ENCODE measurements at places on chromosomes 3 and 15. TPM values are rescaled to one million over a fixed set of nuclear protein-coding genes. Genes with fewer than 3 reads are reported as not detected.

DNA sequence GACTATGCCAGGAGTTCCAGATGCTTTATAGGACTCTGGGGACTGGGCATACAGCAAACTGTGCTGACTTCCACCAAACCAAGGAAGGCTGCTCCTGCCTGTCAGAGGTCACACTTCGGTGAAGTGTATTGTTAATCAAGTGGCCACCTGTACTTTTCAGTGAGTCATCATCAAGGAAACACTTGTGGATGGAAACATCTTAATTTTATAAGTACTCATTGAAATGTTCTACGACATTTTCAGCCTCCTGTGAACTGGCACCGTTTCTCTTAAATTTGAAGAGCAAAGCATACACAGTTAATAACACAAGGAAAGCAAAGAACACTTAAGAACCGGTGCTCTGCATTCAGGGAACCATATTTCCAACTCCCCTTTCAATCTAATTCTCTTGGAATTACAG lies 801.7 kb upstream of the DPPA4 start:
- no peak for DNase-seq

The CBLB gene
- total RNA-seq, result 27.3 TPM

GRCh38 chr3:148773805-148774204 lies 53.8 kb upstream of the CPB1 start:
- no peak for DNase-seq

The SLITRK3 gene
- total RNA-seq, result 0.19 TPM

DNA sequence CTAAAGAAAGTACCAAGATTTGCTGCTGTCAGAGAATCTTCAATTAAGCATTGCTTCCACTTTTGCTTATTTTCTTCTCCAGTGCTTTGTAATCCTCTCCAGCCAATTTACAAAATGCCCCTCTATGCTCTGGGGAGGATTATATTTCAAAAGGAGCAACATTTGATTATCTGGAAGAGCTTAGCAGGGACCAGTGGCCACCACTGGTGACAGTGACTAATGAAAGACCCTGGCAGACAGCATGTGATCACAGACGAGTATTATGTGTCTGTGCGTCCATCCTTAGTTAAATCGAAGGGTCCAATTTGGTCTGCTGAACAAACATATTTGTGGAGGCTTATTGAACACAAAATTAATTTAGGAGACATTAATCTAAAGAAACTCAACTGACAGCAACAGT lies 152.6 kb downstream of the ZNF621 start:
- no peak for DNase-seq

- no peak for DNase-seq
These were observed 92.0 kb downstream of the GAP43 start for GRCh38 chr3:115715241-115715745.

- peak; percentile 43 for DNase-seq
These were observed 179.4 kb downstream of the ABHD5 start for GRCh38 chr3:43870120-43870519.

- DNase-seq, result peak; percentile 58
These were observed 848 bp downstream of the SYNM start for GRCh38 chr15:99105514-99106341.

- no peak for DNase-seq
These were observed 4.4 kb upstream of the ATOSA start for GRCh38 chr15:52683580-52683979.

- DNase-seq, result peak; percentile 89
These were observed 10.0 kb downstream of the POC1A start for GRCh38 chr3:52144034-52144795.

The C3orf62 gene
- 1.5 TPM for total RNA-seq

DNA sequence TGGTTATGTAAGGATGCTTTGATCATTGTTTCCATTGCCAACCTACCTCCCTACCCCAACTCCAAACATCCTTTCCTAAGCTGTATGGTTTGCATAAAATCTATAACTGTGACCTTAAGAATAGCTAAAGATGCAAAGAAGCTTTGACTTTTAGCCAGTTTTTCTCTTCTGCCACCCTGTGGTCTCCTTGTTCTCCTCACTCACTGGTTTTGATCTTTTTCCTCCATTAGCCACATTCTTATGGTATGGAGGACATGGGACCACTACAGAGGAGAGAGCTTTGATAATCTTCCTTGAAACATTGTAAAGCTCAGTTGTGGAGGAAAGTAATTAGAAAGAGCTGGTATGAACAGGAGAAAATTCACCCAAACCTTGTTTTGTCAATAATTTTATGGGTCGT lies 115.9 kb downstream of the NEK11 start:
- DNase-seq, result no peak

DNA sequence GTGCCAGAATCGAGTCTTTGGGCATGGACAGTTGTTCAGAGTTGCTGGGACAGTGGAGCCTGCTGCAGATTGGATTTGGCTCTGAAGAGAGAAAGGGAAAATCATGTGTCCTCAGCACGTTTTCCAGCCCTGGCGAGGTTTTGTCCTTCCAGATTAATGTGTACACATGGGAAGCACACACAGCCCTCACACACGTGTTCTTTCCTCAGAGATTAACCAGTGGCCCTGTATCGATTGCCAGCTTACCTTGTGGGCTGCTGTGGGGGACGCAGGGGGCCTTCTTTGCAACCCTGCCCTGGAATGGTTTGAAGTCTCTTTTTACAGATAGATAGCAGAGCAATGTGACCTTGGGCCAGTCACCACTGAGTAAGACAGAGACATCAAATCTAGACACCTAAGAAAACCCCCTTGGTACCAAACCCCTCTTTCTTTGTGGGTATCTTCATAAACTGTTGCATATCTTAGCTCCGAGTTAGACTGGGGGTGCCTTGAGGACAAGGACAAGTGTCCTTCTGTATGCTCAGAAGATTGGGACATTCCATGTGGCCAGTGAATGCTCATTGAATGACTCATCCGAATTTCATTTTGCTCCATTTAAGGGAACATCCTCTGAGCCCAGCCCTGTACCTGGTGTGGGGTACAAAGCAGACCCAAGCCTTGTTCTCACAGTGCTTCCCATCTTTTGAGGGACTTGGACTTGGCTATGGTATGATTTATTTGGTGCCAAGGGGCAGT lies 48.0 kb downstream of the SMAD6 start:
- no peak for DNase-seq

The CKMT1A gene
- 1.9 TPM for total RNA-seq

GRCh38 chr3:121443456-121443855 lies 102.3 kb downstream of the POLQ start:
- DNase-seq, result no peak

The PARP15 gene
- 1.7 TPM for total RNA-seq

- peak; percentile 57 for DNase-seq
These were observed 27.8 kb downstream of the ACSBG1 start for GRCh38 chr15:78206326-78207109.

The KCNH8 gene
- 0.08 TPM for total RNA-seq

DNA sequence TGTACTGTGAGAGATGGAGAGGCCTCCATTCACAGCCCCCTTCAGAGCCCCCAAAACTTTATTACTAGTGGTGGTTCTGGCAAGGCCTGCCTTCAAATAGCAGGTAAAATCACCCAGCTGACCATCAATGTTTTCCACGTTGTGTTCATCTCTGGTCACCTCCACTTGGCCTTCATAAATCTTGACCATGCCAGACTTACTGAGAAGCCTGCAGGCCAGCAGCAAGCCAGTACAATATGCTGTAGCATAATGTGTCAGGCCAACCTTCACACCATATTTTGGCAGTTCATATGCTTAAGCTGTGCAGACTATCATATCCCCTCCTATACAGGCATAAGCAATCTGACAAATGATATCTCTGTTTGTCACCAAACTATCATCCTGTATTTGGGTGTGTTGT lies 62.1 kb downstream of the ZNF621 start:
- no peak for DNase-seq

GRCh38 chr3:177482048-177482691 lies 284.9 kb upstream of the TBL1XR1 start:
- no peak for DNase-seq

The SPINT1 gene
- 6.5 TPM for total RNA-seq

The SPINK8 gene
- total RNA-seq, result not detected

The NR2C2 gene
- total RNA-seq, result 22.3 TPM

GRCh38 chr3:188170461-188171459 lies 16.8 kb downstream of the LPP start:
- no peak for DNase-seq

GRCh38 chr15:84590406-84590805 lies 10.4 kb upstream of the ZSCAN2 start:
- DNase-seq, result no peak

DNA sequence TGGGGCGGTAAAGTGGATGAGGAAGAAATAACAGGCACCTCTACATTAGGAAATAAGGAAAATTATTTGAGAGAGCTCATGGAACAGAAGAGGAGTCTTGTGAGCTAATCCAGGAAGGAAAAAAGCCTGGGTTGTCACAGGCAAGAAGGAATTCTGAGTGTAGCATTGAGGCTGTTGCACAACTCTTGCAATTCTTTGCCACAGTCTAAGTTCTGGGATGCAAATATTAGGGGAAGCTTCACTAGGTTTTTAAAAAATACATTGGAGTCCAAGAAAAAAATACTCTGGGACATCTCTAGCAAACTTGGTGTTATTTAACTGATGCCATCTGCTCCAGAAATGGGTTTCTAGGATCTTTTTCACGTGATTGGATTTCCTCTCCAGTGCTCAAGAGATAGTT lies 122.3 kb downstream of the SPATA16 start:
- no peak for DNase-seq

The CDHR4 gene
- total RNA-seq, result not detected

DNA sequence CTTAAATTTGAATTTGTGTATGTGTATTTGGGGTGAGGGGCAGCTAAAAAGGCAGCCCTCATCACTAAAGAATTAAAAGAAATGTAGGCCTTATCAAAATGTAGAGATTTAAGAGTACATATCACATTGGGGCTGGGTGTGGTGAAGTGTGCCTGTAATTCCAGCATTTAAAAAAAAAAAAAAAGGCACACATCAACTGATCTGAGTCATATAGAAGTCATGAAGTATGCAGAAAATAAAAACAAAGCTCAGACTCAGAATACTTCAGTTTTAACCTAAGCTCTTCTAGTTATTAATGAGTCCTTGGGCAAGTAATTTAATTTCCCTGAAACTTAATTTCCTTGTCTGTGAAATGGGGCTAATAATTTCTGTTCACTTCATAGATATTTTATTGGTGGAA lies 31.6 kb downstream of the SLC24A1 start:
- no peak for DNase-seq

DNA sequence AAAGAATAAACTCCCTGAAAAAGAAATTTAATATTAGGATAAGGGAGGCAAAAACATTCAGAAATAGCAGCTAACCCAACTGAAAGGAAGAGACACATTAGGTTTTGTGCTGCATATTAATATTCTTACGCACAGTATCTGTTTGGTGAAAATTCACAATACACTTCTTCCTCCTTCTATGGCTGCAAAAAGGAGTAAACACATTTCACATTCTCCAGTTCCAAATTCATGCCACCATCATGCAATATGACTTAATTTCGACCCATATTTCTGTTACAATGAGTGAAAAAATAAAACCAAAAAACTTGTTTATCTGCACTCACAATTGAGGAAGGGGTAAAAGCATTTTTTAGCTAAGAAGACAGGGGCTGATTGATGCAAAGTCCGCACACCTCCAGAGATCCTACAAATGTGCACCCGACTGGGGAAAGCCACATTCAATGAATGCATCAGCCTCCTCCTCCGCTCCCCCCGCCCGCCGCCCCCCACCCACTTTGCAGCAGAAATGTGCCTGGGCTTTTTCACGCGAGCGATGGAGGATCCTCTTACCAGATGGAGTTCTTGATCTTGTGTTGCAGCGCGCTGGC lies 1.0 kb downstream of the RFX7 start:
- no peak for DNase-seq

The COMMD2 gene
- 10.3 TPM for total RNA-seq

DNA sequence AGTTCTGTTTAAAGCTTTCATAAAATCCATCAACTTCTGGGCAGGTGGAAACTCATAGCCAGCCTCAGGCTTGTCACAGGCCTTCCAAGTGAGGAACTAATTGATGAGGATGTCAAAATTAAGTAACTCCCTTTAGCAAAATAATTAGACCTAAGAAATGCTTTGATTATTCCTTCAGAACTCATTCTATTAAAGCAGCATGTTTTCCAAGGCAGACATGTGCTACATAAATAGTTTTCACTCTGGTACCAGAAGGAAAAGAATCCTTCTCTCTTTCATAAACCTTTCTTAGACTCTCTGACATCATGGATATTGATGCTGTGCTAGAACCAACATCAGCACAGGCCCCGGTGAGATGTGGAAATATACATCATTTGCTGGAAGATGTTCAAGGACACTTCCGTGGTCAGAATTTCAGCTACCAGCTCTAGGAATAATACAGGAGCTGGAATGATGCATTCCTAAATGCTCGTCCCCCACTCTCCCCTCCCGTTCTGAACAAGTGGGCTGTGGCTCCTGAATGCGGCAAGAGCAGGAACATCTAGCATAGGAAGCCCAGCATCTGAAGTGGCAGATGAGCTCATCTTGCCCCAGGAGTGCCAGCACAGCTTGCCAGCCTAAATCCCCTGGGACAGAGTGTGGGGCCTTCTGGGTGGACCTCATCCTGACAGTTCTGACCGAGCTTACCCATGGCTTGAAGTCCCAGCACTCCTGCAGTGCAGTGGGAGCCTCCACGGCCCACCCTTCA lies 82.4 kb downstream of the WWTR1 start:
- no peak for DNase-seq

The TNFAIP8L3 gene
- 1.2 TPM for total RNA-seq

DNA sequence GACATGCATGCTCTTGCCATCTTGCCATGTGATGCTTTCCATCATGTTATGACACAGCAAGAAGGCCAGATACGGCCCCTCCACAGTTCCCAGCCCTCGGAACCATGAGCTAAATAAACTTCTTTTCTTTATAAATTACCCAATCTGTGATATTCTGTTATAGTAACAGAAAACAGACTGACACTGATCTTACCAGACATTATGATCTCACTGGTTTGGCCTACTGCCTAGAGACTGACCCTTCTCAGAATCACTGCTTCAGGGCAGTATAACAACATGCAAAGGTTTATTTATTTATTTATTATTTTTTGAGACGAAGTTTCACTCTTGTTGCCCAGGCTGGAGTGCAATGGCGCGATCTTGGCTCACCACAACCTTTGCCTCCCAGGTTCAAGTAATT lies 14.0 kb downstream of the ZNF619 start:
- no peak for DNase-seq

DNA sequence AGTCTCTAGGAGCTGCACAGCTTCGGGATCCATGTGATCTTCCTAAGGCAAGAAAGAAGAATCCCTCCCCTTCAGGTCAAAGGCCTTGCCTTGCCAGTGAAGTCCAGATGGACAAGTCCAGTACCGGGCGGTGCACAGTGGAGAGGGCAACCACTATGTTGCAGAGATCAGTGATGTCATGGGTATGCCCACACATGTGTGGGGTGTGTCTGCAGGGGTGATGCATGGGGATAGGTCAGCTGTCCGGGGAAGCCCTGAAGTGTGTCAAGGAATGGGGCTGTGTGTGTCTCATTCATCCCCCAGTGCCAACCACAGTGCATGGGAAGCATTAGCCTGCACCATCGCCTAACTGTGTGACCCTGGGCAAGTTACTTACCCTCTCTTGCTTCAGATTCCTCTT lies 66.5 kb downstream of the TLE3 start:
- DNase-seq, result no peak

The ZNF860 gene
- 0.28 TPM for total RNA-seq

DNA sequence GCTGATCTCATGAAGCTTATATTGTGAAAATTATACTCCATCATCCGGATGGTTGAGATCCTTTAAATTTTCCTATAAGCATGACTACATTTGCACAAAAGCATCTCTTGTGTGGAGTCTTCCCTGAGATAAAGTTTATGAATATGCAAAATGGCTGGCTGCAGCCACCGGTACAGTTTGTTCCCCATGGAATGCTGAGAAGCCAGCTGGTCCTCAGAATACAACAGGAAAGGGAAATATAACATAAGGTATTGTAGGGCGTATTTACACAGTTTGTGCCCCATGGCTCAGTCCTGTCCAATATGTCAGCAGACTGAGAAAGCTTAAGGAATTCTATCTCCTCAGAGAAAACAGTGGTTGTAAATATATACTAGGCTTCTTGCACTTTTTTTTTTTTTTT lies 468.6 kb downstream of the CNTN6 start:
- no peak for DNase-seq

Measured in right atrium auricular region (tissue), 2 donors.